T follicular helper cell (primary cell): ENCODE measurements at places on chromosomes 1 and 21.

DNA sequence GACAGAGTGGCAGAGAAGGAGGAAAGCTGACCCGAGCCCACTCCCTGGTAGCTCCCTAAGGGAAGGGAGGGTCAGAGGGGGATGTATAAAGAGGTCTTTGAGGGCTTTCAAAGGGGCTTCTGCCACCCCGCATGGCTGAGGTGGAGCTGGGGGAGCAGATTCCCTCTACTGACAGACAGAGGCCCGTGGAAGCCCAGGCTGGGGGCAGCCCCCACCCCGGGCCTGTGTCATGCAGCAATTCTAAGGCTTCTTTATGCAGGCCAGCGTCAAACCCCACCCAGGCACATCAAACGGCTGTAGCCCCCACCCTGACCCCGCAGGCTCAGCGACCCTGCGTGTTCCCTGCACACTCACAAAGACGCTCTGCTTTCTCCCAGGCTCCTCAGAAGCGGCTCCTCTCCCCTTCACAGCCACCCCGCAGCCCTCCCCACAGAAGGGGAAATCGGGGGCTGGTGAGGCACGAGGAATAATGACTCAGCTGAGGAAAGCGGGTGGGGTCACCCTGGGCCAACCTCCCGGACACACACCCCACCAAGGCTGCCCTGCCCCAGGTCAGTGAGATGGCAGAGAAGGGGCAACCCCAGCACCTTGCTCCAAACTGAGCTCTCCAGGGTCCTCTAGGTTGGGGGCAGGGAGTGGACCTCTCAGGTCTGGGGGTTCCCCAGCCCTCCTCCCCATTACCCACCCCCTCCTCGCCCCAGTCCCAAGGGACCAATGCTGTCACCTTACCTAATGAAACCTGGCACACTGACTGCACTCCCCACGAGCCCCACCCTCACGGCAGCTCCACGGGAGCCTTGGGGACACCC is 10.8 kb downstream of the SLC45A3 start:
- no peak for DNase-seq

DNA sequence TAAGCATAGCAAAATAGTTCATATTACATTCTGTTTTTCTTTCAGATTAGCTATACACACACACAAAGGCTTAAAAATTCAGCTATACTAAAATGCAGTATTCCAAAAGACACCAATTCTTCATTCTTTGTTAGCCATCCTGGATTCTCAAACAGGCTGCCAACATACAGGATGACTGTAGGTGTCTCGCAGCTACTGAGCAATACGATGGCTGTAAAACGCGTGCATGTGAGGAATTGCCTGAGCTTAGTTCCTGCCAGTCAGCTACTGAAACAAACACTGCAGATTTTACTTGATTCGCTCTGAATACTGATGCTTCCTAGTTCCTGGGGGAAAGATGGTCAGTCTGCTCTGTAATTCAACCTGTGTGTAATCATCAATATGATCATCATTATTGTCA is 24.7 kb upstream of the HMGN1 start:
- no peak for DNase-seq

GRCh38 chr21:32073190-32073589 is 200.4 kb downstream of the HUNK start:
- DNase-seq, result no peak

- DNase-seq, result no peak
Measured at GRCh38 chr21:36936361-36937135, 29.9 kb downstream of the HLCS start.

DNA sequence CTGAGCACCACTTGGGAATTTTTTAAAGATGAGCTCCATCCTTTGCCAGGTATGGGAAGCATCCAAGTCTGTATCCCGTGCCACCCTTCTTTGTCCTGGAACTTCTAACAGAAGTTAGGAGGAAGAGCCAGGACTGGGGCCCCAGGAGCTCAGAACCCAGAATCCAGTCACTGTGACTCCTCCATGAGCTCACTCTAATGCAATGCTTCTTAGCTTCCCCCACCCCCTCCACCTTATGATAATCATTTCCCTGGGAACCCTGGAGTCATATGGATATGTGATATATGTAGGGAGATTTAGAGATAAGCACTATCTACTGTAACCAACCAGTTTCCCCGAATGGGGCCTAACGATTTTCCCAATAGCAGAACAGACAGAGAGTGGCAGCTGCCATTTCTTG is 758 bp upstream of the SPRR5 start:
- no peak for DNase-seq

DNA sequence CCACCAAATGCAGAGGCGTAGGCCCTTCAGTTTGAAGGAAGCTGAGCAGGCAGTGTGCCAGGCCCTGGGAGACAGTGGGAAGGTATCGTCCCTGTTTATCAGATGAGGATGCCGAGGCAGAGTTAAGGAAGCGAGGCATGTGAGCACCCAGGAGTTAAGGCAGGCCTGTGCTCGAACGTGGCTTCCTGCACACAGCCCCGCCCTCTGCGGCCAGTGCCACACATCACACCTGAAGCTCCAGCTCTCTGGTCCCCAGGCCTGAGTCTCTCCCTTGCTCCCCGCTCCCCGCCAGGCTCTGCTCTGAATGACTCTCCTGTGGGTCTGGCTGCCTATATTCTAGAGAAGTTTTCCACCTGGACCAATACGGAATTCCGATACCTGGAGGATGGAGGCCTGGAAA is 32.1 kb downstream of the EPHX1 start:
- DNase-seq, result no peak

DNA sequence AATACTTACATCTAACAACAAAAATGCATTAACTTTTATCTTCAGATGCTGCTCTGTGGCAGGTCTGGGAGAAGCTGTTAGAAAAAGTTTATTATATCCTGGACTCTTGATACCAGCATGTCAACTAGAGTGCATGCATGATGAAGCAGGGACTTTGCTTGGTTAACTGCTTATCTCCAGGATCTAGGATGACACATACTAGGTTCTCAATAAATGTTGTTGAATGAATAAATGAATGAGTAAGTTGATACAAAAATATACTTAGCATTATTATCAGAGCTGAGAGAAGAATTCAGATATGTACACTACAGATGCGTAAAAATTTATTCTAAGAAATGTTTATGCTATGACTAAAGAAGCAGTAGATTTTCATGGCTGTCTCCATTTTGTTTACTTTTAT is 304.3 kb downstream of the LTN1 start:
- no peak for DNase-seq

DNA sequence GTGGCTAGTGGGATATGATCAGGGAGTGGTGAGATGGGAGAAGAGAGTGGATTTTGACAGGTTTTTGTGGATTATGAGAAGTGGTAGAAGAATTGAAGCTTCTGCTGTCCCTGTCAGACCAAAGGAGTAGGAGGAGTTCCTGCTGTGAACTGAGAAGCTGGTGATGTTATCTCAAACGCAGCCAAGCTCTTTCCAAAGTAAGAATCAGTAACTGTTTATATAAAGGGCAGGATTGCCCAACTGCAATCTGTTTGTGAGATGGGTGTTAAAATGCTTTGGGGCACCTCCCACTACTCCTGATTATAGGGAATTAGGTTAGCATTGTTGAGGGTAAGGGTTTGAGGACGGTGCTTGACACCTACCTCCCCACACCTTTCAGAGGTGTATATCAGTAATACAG is 60.5 kb upstream of the USP25 start:
- no peak for DNase-seq

DNA sequence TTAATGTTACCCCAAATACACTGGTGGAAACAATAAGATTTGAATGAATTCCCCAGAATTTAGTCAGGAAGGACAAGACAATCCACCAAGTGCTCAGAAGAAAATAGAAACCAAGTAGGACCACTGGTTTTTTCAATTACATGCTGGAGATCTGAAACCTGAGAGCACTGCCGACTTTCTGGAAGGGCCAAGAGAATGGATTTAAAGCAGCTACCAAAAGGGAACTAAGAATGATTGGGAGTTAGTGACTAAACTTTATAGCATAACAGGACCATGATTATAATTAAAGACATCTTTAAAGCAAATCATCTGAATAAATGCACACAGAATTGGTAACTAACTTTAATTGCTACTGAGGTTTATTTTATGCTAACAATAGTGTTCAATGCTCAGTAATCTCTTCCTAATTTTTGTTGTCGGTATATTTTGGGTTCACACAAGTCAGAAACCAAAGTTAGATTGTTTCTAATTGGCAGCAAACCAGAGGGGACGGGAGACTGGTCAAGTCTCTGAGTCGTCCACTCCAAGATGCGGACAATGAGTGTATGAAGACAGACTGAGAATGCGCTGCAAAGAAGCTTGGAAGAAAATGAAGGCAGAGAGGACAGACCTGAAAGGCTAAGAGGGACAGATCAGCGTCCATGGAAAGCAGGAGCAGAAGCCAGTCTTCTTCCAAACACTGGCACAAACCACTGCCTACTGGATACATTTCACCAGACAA is 2.3 kb upstream of the RGS13 start:
- DNase-seq, result no peak

DNA sequence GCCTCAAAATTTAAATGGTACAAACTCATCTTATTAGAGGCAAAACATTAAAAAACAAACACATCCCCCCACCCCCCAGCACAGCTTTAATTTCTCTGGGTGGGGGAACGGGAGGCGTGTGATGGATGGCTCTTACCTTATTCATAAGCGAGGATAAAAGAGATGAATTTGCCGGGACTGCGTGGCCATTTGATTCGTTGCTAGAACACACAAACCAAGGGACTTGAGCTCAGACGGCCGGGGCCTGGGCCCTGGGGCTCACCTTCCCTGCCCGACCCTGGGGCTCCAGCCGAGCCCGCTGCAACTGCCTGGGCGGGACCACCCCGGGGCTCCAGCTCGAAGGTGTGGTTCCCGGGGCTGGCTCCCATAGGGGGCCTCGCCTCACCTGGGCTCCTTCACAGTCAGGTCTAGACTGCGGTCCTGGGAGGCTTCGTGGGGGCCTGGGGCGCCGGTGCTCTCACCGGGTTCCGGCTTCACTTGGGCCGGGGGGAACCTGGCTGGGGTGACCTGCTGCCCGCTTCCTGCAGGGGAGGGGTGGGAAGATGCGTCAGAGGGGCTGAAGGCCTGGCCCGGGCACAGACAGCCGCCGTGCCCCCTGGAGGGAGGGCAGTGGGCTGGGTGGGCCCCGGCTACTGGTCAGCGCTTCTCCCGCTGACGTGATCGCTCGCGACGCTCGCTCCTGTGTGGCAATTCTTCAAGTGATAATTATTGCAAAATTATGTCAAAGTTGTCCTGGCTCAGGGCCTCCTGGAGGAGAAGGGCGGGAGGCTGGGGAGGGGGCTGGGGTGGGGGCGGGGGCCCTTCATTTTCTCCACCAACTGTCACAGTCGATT is 145.7 kb downstream of the CASZ1 start:
- no peak for DNase-seq

DNA sequence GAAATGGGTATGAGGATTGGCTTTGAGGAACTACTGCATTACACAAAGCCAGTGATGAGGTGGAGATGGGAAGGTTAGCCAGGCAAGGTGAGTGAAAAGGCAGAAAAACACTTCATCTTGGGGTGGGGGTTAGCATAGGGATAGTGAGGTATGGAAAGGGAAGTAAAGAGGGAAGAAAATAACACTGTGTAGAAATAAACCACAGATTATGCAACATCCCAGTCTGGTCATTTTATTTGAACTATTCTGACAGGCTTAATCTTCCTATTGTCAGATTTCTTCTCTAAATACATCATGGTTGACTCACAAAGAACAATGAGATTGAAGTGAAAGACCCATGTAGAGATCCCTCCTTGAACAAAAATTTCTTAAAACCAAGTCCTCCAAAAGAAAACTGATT is 640.2 kb downstream of the PTPRC start:
- no peak for DNase-seq

DNA sequence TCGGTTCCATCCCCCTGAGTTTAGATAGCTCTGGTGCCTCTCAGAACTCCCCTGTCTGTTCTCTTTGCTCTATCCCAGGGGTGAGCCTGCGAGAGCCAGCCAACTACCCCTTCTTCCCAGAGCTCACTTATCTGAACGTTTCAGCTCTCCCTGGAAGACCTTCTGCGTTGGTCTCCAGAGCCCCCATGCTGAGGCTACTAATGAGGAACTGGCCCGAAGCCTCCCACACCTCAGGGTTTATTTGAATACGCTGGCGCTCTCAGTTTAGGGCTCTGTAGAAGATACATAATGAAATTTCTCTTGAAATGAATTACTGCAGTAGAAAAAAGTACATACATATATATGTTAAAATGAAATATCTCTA is 43.5 kb downstream of the TCEANC2 start:
- no peak for DNase-seq

DNA sequence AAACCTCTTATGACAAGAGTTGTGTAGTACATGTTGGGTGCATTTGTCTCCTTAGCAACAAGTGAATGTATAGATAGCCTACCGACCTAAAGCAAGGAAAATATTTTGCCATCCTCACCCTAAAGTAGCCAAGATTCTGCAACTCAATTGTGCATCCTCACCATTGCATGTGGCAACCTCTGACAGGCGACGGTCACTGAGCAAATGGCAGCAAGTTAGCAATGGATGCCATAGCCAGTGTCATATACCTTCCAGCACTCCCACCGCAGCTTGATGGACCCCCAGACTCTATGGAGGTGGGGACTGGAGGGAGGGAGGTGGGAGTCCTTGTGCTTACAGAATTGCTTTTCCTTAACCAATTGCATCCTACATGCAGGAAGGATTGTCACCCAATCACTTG is 17.0 kb downstream of the PROX1 start:
- no peak for DNase-seq

DNA sequence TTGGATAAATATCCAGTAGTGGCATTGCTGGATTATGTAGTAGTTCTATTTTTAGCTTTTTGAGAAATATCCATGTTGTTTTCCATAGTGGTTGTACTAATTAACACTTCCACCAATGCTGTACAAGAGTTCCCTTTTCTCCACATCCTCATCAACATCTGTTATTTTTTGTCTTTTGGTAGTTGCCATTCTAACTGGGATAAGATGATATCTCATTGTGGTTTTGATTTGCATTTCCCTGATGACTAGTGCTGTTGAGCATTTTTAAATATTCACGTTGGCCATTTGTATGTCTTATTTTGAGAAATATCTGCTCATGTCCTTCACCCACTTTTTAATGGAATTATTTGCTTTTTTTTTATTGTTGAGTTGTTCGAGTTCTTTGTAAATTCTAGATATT is 183.9 kb downstream of the PTPRU start:
- DNase-seq, result no peak

DNA sequence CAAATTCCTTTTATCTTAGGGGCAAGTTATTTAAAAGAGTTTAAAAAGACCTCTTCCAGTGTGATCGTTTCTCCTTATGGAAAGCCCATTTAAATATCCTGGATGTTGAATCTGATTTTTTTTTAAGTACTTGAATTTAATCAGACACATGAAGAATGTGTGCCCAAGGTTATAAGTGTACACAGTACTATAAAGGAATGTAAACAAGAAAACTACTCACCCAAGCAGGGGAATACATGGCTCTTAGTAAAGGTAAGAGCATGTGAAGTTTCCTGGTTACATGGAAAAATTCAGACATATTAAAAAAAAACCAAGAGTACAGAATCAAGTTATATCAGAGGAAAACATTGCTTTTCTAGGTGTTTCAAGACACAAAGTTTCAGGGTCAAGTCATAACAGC is 546.9 kb downstream of the MATN1 start:
- no peak for DNase-seq

GRCh38 chr1:179788259-179788658 is 45.2 kb downstream of the FAM163A start:
- no peak for DNase-seq
